Activated T-cell treated with anti-CD3 and anti-CD28 coated beads, Interleukin-2, amount 50 U/mL, for 72 hours (primary cell): ENCODE measurements at places on chromosomes 5 and 9. TPM values are rescaled to one million over a fixed set of nuclear protein-coding genes. Genes with fewer than 3 reads are reported as not detected.

DNA sequence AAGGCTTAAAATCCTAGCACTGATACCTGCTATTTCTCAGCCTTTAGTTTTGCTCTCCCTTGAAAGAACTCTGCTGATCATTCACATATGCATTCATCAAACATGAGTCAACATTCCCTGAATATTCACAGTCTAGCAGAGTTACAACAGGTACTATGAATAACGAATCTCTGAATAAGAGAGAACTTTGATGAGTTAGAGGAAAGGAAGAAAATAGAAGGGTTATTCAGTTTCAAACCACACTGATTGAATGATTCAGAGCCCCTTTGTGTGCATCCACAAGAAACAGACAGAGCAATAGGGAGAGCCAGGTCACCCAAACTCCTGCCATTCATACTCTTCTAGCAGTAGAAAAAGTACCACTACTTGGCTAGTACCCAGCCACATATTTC is 36.0 kb downstream of the FOXD1 start:
- DNase-seq = no peak

DNA sequence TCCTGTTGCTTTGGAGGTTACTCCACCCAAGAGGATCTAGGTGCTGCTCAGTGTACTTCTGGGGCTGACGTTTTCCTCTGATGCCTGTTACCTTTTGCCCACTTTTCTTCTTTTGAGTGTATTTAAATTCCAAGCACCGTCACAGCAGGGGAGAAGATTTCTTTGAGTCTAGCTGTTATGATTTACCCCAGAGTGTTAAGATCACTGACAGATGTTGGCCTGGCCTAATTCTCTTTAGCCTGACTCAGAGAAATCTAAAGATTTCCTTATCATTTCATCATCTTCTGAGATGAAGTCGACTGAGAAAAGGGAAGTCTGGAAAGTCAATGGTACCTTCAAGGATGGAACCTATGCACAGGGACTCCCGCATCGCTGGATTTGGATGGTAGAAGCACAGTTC is 191.5 kb downstream of the FBXL7 start:
- no peak for DNase-seq

- no peak for DNase-seq
Observed at GRCh38 chr9:98099346-98099745, 19.7 kb downstream of the TRIM14 start.

- DNase-seq = no peak
Observed at GRCh38 chr5:149627070-149627469, 45.8 kb downstream of the ARHGEF37 start.

DNA sequence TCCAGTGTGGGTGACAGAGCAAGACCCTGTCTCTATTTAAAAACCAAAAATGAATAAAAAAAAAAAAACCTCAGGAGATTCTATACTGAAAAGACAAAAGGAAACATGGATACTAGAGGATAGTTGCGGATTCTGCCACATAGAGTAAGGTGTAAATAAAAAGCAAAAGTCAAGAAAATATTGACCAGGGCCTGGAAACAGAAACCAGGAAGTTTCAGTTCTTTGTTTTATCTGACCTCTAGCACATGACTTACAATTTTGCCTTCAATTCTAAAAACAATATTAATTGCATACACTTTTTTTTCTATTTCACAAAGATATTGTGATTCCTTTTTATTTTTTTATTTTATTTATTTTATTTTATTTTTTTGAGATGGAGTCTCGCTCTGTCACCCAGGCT is 96.2 kb upstream of the NMUR2 start:
- DNase-seq = no peak

GDNF gene
- total RNA-seq = not detected
